ENCODE measurements at places on chromosomes 3 and 15.

GRCh38 chr3:27500035-27500434, 15.9 kb upstream of the SLC4A7 start:
- no peak for DNase-seq

GRCh38 chr3:98968824-98969223, 67.3 kb upstream of the DCBLD2 start:
- no peak for DNase-seq

- DNase-seq, result peak; percentile 52
Observed at GRCh38 chr3:46845397-46845859, 17.8 kb downstream of the MYL3 start.

GRCh38 chr3:105905328-105905727, 36.5 kb upstream of the CBLB start:
- DNase-seq, result no peak

DNA sequence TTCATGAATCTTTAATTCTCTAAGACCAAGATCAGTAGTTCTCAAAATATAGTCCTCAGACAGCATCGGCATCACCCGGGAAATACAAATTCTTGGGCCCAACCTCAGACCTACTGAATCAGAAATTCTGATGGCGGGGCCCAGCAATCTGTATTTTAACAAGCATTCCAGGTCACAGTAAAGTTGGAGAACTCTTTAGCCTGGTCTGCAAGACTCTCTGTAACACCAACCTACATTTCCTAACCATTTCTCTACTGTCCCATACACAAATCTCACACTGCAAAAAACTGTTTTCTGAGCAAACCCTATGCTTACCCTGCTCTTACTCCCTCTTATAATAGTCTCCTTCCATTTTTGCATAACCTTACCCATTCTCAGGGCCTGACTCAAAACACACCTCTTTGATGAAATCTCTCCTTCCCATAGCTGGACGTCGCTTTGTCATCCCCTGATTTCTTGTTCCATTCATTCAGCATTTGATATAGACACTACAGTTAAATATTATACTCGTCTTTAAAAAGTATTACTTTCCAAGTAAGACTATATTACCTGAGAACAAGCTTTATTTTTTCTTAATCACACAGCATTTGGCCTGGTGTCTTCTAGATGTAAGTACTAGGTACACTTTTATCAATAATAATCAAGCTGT, 83.3 kb upstream of the MYO5C start:
- DNase-seq, result no peak

GRCh38 chr3:152040319-152040718, 166.9 kb downstream of the SUCNR1 start:
- no peak for DNase-seq

DNA sequence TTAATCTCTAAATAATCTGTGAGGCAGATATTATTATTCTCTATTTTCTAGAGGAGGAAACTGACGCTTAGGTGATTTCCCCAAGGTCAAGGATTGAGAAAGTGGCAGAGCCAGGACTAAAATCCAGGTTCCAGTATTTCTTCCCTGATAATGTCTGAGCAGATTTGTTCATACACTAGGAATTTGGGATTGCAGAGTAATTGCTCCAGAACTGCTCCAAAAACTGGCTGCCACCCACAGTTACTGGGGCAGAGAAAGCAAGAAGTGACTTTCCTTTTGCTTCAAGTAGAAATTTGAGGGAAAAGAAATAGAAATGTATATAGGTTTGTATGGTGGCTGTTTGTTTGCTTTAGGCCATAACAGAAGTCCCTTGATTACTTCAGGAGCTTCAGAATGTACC, 60.6 kb downstream of the SLC12A8 start:
- no peak for DNase-seq

DNA sequence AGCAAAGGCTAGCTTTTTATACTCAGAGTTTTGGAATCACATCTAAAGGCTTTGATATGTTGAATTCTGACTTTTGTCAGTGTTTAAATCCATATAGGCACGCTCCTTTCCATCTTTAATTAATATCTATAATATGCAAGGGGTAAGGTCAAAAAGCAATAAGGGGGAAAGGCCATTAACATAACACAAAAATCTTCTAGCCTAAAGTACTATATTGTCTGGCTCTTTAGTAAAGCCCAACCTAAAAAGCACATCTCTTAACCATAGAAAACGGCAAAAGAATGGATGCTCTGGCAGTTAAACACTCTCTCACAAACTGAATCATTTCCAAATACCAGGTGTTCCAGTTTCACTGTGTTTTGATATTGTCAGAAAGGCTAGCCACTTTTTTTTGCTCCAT, 76.4 kb downstream of the EFL1 start:
- DNase-seq, result no peak

GRCh38 chr15:83372434-83372891, 74.7 kb upstream of the SH3GL3 start:
- no peak for DNase-seq

DNA sequence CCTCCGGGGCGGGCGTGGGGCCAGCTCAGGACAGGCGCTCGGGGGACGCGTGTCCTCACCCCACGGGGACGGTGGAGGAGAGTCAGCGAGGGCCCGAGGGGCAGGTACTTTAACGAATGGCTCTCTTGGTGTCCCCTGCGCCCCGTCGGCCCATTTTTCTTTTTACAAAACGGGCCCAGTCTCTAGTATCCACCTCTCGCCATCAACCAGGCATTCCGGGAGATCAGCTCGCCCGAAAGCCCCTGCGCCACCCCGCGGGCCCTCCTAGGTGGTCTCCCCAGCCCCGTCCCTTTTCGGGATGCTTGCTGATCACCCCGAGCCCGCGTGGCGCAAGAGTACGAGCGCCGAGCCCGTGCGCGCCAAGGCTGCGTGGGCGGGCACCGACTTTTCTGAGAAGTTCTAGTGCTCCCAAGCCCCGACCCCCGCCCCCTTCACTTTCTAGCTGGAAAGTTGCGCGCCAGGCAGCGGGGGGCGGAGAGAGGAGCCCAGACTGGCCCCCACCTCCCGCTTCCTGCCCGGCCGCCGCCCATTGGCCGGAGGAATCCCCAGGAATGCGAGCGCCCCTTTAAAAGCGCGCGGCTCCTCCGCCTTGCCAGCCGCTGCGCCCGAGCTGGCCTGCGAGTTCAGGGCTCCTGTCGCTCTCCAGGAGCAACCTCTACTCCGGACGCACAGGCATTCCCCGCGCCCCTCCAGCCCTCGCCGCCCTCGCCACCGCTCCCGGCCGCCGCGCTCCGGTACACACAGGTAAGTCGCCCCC, at the start of gene THBS1:
Gene THBS1 (plus strand): TSS at position 595 of the 757 bp plus-strand sequence. CDS start 779 bp downstream, outside the sequence.
- peak; percentile 46 for DNase-seq

- no peak for DNase-seq
Observed at GRCh38 chr15:40337597-40337996, 3.1 kb downstream of the CCDC9B start.

DNA sequence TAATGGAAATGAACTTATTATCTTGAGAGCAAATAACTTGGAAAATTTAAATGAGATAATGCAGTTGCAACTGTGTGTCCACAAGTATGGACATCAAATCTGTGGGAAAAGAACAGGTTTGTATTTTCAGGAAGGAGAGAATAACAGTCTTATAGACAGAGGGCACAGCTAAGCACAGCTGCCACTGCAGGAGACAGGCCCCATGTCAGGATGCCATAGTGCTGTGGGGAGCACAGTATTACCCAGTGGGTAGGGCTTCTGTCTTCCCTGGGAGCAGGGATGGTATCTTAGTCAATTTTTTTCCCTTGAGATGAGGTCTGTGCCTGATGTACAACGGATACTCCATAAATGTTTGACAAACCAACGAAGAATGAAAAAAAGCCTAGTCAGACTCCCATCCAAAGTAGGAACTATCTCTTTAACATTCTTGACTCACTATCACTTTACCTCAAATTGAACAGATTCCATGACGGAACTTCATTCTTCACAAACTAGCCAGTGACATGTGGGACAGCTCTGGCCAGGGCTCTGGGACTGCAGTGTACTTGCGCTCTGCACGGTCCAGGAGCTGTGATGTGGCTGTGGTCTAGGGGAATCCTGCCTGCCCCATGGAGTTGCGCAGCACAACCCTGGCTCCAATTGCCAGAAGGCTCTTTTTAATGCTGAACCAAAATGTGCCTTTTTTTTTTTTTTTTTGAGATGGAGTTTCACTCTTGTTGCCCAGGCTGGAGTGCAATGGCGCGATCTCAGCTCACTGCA, 48.3 kb downstream of the PARP14 start:
- DNase-seq, result no peak

DNA sequence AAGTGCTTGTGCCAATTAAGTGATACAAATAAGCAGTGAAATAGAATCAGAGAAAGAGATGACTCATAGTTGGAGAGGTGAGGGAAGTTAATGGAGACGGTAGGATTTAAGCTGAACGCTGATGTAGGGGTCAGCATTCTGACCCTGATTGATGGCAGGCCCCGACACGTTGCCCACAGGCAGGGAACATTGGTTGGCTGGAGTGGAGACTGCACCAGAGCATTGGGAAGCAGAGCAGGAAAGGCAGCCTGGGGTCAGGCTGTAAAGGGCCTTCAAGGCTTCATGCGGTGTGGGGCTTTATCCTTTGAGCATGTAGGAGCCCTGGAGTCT, 68.6 kb downstream of the DCUN1D1 start:
- DNase-seq, result no peak

GRCh38 chr3:36941658-36942057, 3.2 kb downstream of the TRANK1 start:
- DNase-seq, result no peak

GRCh38 chr15:63231206-63231605, 41.8 kb downstream of the RAB8B start:
- no peak for DNase-seq

GRCh38 chr3:70882104-70882503, 569.7 kb upstream of the MDFIC2 start:
- no peak for DNase-seq

DNA sequence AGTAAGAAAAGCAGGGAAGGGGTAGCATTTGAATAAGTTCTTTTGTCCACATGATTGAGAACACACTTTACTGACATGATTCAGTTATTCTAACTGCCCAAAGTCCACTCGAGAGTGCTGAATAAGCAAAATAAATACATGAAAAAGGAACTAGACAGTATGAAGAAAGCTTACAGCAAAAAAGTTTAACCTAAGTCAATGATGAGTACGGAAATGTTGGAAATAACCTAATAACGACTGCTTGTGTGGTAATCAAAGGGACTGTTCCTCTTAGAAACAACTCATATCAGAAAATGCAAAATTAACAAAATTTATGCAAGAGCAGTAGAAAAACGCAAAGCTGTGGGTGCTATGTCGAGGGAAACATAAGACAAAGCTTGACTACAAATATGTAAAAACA, 36.6 kb downstream of the DMXL2 start:
- DNase-seq, result no peak

DNA sequence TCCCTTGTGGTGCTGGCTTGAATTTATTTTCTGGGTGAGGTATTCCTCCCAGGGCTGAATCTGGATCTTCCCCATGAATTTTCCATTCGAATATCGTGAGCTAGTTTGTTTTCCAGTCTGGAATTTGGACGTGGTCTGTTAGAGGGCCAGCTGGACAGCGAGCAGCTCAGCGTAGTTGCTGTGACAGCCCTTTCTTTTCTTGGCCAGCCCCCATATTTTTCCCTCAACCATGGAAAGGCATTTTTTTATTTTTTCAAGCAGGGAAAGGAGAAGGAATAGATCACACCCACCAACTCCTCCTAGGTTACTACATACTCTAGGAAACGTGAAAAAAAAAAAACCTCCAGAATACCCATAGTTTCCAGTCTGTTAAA, 152.0 kb downstream of the KLHL25 start:
- no peak for DNase-seq

DNA sequence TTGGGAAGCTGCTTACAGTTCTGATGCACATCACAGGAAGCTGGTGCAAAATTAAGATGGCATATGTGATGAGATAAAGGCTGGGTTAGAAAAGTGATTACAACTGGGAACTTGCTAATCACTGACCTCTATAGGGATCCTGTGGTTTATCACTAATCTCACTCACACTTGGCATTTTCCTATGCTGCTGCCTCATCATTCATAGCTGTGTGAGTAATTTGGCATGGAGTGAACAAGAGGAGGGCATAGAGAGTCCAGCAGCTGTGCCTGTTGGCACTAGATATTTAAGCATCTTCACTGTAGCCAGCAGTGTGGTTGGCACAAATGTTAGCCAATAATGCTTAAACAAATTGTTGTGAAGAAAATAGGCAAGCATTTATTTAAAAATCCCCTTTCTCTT, 217.7 kb upstream of the CGNL1 start:
- no peak for DNase-seq

GRCh38 chr3:111667170-111667569, 72.0 kb upstream of the ZBED2 start:
- no peak for DNase-seq

DNA sequence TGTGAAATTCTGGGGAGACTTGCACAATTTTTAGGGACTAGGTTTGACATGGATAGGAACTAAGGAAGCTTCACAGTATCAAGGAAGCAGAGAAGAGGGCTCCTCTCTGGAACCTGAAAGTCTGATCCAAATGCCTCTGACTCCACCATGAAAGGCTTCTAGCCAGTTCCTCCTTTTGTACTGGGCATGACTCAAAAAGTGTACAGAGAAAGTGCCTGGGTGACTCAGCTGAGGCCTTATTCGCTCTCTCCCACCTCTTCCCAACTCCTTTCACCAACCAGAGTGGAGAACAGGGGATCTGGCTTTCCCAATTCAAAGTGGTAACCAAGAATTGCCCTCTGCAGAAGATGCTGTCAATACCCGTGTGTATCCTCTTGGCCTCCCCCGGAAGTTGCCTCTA, 342.9 kb upstream of the PROK2 start:
- DNase-seq, result no peak

- DNase-seq, result no peak
Observed at GRCh38 chr3:138429665-138430064, 4.8 kb upstream of the ESYT3 start.

DNA sequence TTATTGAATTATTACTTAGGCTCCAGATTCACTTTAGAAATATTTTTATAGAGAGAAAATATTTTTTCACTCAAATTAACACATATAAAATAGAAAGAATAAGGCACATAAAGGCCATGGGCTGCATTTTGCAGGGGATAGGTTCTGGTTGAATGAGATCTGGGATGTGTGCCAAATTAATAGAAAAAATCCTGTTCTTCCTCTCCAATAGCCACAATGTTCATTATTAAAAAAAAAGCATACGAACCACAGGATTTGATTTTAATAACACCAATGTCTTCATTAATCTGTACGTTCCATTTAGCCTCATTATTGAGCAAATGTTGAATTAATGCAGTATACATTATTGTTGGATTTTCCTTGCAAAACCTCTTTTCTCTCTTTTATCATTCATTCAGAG, 622.8 kb upstream of the AGTR1 start:
- DNase-seq, result no peak

DNA sequence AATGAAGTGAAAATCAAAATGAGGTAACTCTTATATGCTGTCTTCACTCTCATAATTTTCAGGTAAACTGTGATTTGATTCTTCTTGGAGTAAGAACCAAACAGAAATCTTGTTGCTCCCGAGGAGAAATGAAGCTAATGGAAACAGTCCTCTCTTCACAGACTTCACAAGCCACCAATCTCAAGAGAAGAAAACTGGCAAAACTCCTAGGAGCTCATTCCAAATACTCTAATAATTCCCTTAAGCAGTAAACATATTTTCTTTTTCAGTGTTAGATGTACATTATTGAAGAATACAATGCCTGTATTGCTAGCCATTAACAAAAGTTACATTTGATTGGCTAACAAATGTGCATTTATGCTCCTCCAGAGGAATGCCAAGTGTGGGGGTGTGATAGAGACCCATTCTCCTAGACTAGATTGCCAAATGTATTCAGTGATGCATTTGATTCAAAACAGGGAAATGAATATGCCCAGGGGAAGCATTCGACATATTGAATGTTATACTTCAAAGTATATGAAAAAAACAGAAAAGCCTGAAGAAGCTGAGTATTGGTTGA, 11.8 kb upstream of the RIOX2 start:
- no peak for DNase-seq

Measured in HuH-7 (cell line).